Aorta (tissue), 5 donors: ENCODE measurements at places on chromosomes 16 and 17. TPM values are rescaled to one million over a fixed set of nuclear protein-coding genes. Genes with fewer than 3 reads are reported as not detected.
A peak's percentile ranks its signal among the peaks of the same experiment; 100 is the strongest.

GRCh38 chr16:1112506-1113184 is 16.6 kb upstream of the C1QTNF8 start:
- DNase-seq: no peak

The IL17C gene
- not detected for total RNA-seq

The TVP23A gene
- 5.6 TPM for total RNA-seq

DNA sequence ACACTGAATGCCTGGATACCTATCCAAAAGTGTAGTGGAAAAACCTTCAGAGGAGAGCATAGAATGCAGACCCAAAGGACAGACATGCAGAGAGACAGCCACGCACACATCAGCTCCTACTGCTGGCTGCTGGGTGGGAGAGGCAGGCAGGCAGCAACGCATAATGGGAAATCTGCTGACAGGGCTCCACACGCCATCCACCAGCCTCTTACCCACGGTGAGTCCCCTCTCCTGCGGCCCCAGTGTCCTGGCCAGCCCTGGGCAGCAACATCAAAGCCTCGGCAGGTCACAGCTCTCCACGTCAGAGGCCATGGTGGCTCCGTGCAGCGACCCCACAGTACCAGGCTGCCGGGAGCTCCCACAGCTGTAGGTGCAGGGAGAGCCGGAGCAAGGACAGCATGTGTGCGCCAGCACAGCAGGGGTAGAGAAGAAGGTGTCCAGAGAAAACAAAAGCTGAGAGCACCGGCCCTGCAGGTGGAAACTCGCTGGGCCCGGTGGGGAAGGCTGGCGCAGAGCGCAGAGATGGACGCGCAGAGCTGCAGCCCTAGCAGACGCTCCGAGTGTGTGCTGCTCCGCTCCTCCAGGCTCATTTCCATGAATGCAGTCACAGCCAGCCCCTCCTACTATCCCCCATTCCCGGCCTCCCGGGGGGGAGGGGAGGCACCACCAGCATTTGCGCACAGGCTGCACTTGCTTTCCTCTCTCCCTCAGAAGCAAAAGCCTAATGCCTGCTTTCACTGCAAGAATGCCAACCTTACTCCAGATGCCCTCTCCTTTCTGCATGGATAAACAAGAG is 58.9 kb downstream of the CYTH1 start:
- peak; percentile 66 for DNase-seq

The TMEM235 gene
- not detected for total RNA-seq

DNA sequence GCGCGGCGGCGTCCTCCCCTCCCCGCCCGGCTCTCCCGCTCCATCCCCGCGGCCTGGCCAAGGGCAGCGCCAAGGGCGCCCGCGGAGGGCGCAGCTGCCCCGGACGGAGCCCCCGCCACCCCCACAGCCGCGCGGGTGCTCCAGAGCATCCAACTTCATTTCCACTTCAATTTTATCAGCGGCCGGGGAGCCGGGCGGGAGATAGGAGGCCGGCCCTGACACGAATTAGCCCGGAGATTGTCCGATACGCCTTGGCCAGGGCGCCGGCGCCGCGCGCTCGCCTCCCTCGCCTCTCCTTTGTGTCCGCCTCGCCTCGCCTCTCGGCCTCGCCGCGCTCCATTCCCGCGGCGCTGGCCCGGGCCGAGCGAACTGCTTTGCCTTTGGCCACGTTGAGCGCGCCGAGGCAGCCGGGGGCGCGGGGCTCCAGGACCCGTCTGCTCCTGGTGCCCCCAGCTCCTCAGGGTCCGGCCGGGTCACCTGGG is 129.1 kb upstream of the LHX1 start:
- no peak for DNase-seq

The GRN gene
- 162 TPM for total RNA-seq

The CCL7 gene
- total RNA-seq: not detected

The MYH8 gene
- not detected for total RNA-seq

DNA sequence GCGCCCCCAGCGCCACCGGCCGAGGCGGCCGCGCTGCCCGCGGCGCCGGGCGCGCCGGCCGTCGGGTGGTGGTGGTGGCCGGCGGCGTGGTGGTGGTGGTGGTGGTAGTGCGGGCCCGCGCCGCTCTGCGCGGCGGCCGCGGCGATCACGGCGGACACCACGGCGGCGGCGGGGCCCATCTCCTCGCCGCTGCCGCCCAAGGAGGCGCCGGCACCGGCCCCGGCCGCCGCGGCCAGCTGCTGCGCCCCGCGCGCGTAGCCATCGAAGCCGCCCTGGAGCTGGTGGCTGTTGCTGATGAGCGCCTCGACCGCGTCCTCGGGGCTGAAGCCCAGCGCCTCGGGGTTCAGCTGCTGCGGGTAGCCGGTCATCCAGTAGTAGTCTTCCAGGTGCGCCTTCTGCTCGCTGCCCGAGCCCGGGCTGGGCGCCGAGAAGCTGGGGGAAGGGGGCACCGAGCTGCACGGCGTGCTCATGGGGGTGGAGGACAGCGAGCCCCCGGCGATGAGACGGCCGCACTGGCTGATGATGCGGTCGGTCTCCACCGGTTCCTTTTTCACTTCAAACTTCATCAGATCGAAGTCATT is 1.2 kb downstream of the MAF start:
- DNase-seq: peak; percentile 81

The KRTAP16-1 gene
- total RNA-seq: not detected
